Caudate nucleus (tissue), 63 donors: ENCODE measurements at places on chromosomes 3 and 15.

DNA sequence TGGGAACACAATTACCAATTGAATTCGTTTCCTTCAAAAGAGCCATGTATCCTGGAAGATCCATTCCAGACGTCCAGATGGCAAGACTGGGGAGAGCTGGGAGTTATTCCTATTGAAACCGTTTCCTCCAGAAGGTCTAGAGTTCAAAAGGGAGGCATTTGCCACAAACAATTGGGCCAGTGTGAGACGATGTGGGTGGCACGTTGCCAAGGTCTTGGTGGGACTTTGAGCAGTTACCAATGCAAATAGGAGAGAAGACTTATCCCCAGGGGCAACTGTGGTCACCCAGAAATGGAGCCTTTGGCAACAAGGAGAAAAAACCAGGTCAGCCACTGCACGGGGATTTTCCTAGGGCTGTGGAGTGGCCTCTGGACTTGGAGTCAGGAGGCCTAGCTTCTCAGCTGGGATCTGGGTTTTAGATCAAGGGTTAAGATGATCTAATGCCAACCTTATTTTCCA is 29.6 kb upstream of the TLE3 start:
- DNase-seq, result no peak

- no peak for DNase-seq
These were observed 47.6 kb upstream of the TSEN2 start for GRCh38 chr3:12436514-12437220.

GRCh38 chr3:173255555-173255954 is 114.5 kb upstream of the SPATA16 start:
- DNase-seq, result no peak

DNA sequence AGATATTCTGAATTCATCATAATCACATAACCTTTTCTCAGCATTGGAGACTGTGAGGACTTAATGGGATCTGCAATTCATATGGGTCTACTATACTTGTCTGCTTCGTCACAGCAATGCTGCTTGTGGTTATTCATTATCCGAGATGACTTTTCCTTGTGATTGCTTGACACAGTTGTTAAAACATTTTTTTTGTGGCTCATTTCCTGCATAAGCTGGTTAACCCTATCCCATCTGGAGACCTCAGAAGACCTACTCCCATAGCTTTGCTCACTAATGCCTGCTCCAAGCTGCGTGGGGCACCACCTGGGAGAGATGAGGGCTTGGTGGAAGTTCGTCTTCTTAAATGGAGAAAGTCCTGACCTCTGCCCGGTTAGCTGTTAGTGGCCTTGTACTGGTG is 360.8 kb downstream of the CHST2 start:
- no peak for DNase-seq

DNA sequence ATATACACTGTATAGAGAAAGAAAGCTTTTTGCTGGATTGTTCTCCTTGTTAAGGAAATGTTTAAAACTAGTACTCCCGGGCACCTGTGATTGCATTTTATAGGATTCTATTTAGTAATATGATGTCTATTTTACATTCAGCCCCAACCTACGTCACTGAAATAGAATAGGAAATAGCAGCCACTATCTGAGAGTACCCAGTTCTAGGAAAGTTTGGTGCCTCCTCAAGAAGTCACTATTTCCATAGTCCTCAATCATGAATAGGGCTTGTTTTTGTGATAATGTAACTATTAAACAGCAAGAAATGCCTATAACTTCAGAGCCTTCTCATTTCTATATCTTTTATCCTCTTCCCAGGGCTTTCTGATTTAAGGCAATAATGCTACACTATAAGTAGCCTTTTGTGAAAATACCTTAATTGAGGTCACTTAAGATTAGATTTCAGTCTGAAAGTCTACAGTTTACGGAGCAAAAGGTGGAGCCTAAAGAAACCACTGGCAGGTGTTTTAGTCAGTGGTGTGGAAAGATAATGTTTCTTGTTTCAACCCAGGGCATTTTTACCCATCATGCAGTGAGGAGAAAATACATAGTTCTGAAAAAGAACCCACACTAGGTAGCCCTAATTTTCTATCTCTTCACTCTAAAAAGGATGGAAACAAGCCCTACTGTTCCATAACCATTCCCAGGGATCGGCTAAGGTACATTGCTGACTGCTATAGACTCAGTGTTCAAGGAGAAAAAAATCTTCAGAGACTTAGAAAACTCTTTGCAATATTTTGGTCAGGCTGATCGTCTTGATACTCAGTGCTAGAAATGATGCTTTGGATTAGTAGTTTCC is 38.7 kb downstream of the TIGIT start:
- DNase-seq, result no peak

DNA sequence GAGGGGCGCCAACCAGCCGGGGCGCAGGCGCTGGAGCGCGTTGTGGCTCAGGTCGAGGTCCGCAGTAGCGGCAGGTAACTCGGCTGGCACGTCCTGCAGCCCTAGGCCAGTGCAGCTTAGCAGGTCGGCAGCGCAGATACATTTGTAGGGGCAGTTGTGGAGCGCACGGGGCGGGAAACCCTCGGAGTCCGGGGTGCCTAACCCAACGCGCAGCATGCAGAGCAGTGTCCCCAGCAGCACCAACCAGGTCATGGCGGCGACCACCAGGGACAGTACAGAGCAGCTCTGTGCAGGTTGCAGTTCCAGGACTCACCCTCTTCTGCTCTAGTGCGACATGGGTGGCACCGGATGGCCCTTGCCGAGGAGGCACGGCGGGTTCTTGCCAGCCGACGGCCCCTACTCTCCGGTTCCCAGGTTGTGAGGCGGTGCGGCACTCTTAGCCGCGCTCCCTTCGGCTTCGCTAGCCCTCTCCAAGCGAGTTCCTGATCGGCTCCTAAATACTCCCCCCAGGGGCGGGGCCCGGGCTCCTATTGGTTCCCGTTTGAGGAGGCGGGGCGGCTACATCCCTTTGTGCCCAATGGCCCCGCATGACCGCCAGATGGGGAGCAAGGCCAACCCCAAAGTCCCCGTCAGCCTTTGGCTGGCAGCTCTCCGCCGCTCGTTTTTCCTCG is at the start of gene AMIGO3:
Gene AMIGO3 (minus strand): TSS at position 471 of the 671 bp plus-strand sequence. CDS start 219 bp downstream, at position 252.
- DNase-seq, result peak; percentile 60

GRCh38 chr3:46303240-46303639 is 50.7 kb upstream of the CCR2 start:
- no peak for DNase-seq

DNA sequence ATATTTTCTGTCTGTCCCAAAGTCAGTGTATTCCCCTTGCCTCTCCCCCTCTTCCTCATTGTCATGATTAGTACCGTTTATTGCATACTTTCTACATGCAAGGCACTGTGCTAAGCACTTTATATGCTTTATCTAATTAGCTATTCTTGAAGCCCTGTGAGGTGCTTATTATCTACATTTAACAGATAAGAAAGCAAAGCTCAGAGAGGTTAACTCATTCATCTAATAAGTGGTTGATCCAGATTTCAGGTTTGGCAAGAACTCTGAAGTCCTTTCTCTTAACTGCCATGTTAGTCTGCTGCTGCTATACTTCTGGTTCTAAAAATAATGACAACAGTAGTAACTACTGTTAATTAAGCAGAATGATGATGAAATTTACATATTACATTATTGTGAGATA is 13.5 kb downstream of the IQGAP1 start:
- no peak for DNase-seq

GRCh38 chr15:74525945-74526344 is 15.1 kb upstream of the ARID3B start:
- no peak for DNase-seq

- no peak for DNase-seq
These were observed 104.2 kb downstream of the CORO2B start for GRCh38 chr15:68683026-68683425.

GRCh38 chr15:57640930-57641682 is 49.4 kb downstream of the MYZAP start:
- no peak for DNase-seq

- no peak for DNase-seq
These were observed 47.4 kb downstream of the MRPL46 start for GRCh38 chr15:88419830-88420229.

DNA sequence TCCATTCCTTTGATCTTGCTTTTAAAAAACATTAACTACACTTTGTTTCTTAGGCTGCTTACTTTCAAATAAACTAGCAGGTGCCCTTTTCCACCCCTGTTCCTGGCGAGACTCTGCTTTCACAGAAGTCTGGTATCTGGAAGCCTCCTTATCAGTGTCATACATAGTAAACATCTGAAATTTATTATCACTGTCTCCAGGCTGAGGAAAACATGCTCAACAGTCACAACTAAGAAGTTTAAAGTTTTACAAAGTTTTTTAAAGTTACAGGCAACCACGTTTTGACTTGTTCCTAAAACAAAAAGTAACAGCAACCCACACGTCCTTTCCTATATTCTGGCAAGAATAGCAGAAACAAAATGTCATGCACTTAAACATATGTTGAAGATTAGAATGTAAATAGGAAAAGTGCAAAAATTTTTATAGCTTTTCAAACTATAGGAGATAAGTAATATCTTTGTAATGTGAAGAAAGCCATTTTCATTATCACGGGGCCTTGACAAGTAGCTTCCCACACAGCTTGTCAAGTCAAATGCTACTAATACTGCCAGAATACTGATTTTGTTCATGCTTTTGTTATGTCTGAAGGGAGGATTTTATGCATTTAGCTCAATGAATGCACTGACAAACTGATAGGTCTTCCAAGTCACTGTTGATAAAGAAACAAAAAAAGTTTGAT is 275.2 kb upstream of the KCNMB2 start:
- no peak for DNase-seq

DNA sequence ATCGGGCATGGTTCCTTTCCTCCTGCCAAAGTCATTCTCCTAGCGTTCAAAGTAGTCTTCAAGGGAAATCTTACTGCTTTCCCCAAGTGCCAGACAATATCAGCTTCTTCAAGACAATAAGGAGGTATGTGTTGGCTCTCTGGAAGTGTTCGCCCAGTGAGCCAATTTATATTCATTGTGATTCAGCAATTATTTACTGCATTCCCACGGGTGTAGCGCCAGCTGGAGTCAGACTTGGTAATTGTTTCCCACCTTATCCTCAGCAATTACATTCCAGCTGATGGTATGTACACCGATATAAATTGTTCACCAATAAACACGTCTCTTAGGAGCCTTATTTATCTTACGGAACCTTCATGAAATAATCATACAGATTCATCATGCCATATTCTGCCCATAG is 103.6 kb upstream of the CTNNB1 start:
- DNase-seq, result no peak
